ENCODE measurements at places on chromosomes 1 and 21. TPM values are rescaled to one million over a fixed set of nuclear protein-coding genes. Genes with fewer than 3 reads are reported as not detected.

- DNase-seq, result peak; percentile 83
Measured at GRCh38 chr1:15343729-15344128, 66.0 kb upstream of the EFHD2 start.

DNA sequence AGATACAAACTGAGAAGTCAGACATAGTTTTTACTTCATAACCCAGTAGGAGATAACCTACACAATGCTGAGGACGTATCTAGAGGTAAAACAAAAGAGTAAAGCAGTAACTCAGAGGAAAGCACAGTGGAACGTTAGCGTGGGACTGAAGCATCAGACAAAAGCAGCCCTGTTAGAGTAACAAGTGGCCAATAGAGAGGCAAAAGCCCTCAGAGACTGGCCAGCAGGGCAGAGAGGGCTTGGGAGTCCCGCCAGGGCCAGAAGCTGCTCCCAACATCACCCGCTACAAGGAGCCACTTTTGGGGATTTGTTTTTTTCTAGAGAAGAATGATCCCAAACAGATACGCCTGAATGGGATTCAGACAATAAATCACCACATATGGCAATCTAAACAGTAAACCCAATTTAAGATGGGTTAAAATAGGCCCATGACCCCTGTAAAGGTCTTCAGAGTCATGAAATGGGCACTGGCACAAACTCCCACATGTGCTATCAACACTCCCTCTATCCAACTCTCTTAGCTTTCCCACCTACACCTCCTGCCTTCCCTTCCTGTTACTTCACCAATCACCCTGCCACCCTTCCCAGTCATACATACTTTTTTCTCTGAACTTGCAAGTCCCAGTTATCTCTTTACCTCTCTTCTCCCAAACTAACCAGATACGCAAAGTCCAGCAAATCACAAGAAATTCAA is 17.2 kb downstream of the TADA1 start:
- DNase-seq, result no peak

DNA sequence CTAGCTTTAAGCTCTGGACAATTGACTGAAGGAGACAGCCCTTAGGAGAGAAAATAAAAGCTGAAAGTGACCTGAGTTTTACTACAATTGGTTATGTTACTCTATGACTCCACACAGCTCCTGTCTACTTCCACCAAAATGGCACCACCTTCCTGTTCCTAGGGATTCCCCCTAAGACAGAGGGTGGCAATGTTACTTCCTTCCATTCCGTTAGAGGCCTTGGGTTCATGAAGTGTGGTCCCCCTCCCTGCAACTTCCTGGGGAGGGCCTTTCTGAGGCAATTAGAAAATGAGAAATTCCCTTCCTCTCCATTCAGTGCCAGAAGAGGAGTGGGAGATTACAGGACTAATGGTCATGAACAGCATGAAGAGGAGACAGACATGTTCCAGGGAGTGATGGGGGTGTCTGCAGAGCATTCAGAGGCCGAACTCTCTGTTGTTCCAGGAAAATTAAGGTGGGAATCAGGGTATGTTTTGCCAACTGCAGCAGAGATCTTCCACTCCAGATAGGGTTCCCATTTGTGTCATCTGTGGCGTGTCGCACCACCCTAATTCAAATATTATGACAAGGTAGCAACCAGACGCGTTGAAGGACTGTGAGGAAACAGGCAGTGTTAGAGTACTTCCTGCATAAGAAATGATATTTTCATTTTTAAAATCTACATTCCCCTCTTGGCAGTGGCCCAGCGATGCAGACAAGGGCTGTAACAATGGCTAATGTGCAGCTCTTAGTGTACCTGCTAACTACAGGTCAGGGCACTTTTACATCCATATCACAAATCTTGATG is 53.1 kb upstream of the TRIM67 start:
- DNase-seq, result no peak

DNA sequence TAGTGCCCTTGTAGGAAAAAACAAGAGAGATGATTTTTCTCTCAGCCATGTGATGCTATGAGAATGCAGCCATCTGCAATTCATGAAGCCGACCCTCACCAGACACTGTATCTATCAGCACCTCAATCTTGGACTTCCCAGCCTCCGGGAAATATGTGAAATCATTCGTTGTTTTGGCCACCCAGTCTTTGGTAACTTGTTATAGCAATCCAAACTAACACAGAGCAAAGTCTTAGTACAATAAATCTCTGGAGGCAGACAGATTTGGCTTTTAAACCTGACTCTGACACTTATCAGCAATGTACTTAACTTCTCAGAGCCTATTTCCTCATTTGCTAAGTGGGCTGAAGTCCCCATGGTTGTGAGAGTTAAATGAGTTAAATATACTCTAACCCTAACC is 5.1 kb upstream of the MED18 start:
- DNase-seq, result no peak

DNA sequence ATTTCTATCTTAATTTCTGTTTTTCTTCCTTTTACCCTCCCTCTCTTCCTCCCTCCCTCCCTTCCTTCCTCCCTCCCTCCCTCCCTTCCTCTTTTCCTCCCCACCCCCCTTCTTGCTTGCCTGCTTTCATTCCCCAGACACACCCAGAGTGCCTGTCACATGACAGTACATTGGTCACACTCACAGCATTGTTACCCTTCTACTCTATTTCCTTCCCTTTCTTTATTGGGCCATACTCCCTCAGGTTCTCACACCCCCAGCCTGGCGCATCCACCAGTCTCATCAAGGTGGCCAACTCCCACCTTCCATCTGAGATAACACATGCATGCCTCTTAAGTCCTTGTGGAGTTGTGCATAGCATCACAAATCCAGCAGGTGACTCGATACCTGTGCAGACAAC is 10.9 kb downstream of the TMPRSS3 start:
- DNase-seq, result no peak

DNA sequence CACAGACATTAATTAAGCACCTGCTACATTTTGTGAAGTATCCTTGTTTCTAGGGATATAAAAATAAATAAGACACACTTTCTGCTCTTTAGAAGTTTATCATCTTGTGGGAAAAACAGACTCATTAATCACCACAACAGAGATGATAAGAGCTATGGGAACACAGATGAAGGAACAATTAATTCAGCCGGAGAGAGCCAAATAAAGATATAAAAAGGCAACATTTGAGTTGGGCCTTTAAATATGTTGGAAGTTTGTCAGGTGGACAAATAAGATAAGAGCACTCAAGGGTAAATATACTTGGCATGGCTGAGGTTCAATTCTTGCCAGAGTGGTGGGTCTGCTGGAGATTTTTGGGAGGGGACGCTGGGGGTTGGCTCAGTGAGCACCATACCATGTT is 34.2 kb upstream of the VTCN1 start:
- no peak for DNase-seq

- no peak for DNase-seq
Measured at GRCh38 chr1:68307378-68307787, 75.1 kb upstream of the WLS start.

- DNase-seq, result no peak
Measured at GRCh38 chr1:75539230-75540116, 71.4 kb downstream of the SLC44A5 start.

DNA sequence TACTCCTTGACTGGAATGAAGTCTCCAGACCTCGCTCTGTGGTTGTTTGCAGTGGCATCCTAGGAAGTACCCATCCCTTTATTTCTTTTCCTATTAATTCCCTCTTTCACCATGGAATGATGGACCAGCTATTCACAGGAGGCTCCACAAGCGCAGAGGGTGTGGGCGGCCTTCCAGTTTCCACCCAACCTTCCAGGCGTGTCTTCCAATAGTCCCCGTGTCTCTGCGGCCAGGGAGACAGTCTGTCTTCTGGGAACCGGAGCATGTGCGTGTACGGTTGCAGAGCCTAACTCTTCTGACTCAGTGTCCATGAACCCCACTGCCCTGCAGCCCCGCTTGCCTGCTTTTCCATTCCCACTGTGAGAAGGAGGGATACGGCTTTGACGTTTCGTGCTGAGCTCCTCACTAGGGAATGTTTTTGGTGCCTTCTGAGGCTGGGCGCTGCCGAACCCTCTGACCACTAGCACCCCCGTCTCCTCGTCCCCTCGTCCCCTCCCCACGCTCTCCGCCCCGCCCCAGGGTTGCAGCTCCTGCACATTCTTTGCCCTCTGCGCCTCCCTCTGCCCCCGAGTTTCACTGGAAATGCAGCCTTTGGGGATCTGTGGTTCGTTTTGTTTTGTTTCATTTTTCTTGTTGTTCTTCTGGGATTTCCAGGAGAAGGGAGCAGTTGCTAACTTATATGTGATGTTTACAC is 26.3 kb upstream of the FAM3B start:
- DNase-seq, result no peak

DNA sequence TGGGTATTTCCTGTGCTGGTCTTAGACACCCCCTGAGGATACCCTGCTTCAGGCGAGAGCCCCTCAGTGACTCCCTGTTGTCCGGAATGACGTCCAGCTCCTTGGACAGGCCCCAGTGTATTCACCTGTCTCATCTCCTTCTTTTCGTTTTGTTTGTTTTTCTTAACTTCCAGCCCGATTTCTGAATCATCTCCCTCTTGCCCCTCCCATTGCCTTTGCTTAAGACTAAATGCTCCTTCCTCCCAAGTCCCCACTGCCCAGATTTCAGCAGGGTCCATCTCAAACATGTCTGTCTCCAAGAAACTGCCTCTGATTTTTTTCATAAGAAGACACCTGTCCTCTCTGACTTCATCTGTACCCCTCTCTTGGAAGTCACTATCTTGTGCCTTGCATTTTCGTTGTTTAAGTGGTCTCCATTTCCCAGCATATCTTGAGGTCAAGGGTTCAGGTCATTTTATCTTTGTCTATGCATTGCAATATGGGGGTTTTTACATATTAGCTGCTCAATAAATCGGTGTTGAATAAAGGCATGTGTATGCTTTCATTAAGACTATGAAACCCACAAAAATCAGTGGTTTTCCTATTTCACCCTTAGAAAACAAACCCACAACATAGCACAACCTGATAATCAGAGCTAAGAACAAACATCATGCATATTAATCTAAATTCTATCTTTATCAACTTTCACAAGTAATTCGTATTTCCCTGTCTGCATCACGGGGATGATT is 58.4 kb upstream of the LGALS8 start:
- no peak for DNase-seq

GRCh38 chr1:86471291-86471690 is 2.6 kb downstream of the CLCA1 start:
- no peak for DNase-seq

DNA sequence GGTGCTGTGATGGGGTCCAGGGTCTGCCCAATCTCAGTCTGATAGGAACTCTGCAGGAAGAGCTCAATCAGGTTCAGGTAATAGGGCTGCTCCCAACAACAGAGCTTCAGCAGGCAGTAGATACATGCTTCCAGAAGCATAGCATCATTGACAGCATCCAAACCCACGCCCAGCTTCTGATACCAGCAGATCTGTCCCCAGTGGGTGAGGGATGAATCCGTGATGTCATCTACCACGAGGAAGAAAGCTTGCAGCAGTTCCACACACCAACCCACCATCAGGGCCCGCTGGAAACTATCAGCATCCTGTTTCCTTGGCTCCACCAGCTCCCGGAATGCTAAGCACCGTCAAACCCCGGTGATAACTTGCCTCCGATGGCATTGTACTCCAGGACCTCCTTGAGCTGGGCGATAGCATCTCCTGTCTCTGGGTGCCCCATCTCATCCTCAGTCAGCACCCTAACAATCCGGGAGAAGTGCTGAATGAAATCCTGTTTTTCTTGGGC is 14.7 kb downstream of the NEK2 start:
- DNase-seq, result no peak

The ZNF593 gene
- total RNA-seq, result 90.0 TPM

The SPRR5 gene
- not detected for total RNA-seq

The VWA5B1 gene
- not detected for total RNA-seq

The KCNH1 gene
- total RNA-seq, result not detected

The MAN1C1 gene
- total RNA-seq, result 14.3 TPM

The PRAMEF15 gene
- not detected for total RNA-seq

The ZMYND12 gene
- total RNA-seq, result not detected

Data from ascending aorta (tissue), 2 donors.